Activated T-cell treated with anti-CD3 and anti-CD28 coated beads, Interleukin-2, amount 50 U/mL, for 48 hours (primary cell): ENCODE measurements at places on chromosomes 5 and 9.
A peak's percentile ranks its signal among the peaks of the same experiment; 100 is the strongest.

GRCh38 chr9:131481441-131482342 lies 21.0 kb upstream of the POMT1 start:
- DNase-seq: no peak

- DNase-seq: no peak
These were observed 32.1 kb upstream of the SARDH start for GRCh38 chr9:133770076-133770777.

GRCh38 chr9:109918339-109919163 lies 138.6 kb downstream of the PALM2AKAP2 start:
- DNase-seq: peak; percentile 69

DNA sequence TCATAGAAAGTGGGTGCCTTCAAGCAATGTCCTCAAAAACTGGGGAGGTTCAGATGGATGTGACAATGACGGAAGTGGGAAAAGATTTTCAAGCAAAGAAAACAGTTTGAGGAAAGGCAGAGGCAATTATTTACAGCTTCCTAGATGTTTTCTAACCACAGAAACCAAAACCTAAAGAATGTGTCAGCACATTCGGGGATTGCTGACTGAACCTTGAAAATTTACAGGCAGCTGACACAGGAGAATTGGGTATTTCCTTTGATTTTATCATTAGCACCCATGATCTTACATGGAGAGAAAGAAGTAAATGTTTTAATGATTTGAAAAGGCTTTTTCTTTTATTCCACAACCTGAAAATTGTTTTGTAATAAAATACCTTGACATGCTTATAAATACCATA lies 369.0 kb downstream of the ACTL7B start:
- no peak for DNase-seq

GRCh38 chr5:169088028-169088725 lies 212.8 kb downstream of the SLIT3 start:
- no peak for DNase-seq

DNA sequence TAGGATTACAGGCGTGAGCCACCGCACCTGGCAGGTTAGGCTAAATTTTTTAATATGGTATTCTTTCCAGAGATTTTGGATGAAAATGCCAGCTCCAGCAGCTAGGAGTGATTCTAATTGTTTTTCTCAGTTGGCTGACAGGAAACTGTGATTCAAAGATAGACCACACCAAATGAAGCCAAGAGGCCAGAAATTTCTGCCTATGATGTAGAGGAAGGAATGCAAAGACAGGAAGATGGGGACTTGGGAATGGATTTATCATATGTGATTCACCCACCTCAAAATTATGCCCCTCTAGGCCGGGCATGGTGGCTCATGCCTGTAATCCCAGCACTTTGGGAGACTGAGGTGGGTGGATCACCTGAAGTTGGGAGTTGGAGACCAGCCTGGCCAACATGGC lies 53.3 kb downstream of the UGCG start:
- no peak for DNase-seq

GRCh38 chr5:173762045-173762444 lies 126.1 kb upstream of the CPEB4 start:
- no peak for DNase-seq

- no peak for DNase-seq
These were observed 170.6 kb upstream of the RFX3 start for GRCh38 chr9:3696368-3696767.

- no peak for DNase-seq
These were observed 1.7 kb upstream of the OTULIN start for GRCh38 chr5:14662721-14663260.

DNA sequence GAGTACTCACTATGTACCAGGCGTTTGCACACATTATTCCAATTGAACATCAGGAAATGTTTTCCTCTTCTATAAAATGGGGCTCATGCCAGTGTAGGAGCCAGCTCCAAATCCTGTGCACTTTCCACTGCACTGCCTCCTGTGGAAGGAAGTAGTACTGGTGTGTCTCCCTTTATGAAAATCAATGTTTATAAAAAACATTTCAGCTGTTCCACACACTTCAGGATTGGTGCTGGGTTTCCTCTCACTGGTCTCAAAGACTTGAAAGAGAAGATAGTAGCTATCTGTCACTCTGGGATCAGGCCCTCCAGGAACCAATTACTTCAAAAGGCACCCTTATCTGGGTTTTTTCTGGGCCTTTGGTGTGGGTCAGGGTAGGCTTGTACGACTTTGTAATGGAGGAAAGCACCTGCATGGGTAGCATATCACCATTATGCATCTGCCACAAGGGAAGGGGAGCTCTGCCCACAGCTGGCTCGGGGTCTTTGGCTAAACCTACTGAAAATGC lies 32.5 kb downstream of the RAB14 start:
- DNase-seq: no peak

DNA sequence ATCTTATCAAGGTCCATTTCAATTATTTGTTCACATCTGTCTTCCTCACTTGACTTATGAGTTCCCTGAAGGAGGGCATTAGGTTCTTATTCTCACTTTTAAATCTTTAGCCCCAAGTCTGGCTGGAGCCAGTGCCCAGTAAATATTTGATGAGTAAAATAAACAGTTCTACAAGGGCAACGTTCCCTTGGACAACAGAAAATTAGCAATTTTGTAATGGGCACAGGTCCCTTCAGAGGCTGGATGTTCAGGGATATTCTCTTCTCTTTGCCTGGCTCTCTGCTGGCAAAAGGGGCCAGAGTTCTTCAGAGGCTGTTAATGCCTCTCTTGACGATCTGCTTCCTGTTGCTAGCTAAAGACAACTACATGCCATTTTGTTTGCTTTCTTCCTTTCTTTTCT lies 149.7 kb downstream of the SEMA6A start:
- DNase-seq: no peak

GRCh38 chr5:68086857-68087256 lies 128.7 kb upstream of the PIK3R1 start:
- no peak for DNase-seq

DNA sequence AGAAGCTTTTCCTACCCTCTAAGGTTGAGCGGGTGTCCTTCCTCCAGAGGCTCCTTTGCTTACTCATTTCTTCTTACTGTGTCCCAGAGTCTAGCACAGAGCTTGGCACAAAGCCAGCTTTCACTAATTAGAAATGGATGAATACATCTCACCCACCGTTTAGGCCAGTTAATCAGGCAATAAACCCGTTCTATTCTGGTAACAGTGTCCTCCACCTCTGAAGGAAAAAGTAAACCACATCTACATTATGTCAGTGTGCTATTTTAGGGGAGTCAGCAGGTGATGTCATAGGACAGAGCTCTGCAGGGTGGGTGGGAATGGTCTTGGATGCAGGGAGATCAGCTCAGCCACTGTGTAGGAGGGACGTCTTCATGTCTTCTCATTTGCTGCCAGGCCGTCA lies 109.2 kb downstream of the OSTF1 start:
- no peak for DNase-seq

DNA sequence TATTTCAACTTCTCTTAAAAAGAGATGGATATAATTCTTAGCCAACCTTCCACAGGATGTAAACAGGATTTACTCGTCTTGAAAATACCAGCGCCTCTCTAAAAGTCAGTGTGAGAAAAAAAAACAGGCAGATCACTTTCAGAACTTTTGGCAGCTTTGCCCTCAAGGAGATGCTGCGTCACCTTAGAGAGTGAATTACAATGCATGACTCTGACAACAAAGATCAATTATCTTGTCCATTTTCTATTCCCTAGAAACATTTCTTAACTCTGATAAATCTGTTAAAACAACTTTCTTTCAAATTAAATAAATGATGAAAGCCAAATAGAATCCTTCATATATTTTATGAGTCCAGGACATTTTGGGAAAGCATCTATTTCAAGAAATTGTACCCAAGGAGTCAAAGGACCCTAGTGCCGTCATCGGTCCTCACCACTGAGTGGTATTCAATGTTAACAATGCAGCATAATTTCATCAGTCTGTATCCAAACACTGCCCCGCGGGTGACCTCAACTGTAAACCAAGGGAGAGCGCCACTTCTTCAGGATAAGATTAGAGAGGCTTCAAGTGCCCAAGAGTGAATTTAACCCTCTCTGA lies 536.0 kb downstream of the PDE4D start:
- DNase-seq: no peak

GRCh38 chr9:95379630-95380029 lies 62.1 kb upstream of the FANCC start:
- DNase-seq: peak; percentile 21

DNA sequence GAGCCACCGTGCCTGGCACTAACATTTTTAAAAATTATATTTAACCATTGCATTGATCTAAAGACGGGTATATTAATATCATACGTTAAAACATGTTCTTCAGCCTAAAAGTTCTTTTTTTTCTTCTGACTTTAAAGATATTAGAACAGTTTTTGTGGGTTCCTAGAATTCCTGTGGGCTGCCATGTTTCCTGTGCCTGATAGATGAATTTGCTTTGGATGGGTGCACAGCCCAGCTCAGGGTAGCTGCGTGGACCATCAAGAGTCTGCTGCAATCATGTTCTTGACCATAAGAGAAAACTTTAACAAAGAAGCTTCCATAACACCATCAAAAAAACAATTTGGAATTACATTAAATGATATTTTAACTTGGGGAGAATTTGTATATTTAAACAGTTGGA lies 2.4 kb upstream of the LAMC3 start:
- no peak for DNase-seq

- DNase-seq: peak; percentile 67
These were observed 9.5 kb downstream of the IRF1 start for GRCh38 chr5:132480893-132481595.

GRCh38 chr9:37377688-37378612 lies 44.5 kb upstream of the GRHPR start:
- DNase-seq: no peak

GRCh38 chr5:40619421-40619820 lies 60.3 kb upstream of the PTGER4 start:
- no peak for DNase-seq

- DNase-seq: no peak
These were observed 75.1 kb upstream of the RGMB start for GRCh38 chr5:98698359-98698758.

- no peak for DNase-seq
These were observed 177.3 kb upstream of the SPEF2 start for GRCh38 chr5:35440409-35440808.

- no peak for DNase-seq
These were observed 38.3 kb upstream of the ZFYVE16 start for GRCh38 chr5:80369521-80369920.

GRCh38 chr9:86470326-86470725 lies 116.1 kb upstream of the TUT7 start:
- DNase-seq: no peak

GRCh38 chr9:4566806-4567205 lies 76.5 kb downstream of the SLC1A1 start:
- no peak for DNase-seq

DNA sequence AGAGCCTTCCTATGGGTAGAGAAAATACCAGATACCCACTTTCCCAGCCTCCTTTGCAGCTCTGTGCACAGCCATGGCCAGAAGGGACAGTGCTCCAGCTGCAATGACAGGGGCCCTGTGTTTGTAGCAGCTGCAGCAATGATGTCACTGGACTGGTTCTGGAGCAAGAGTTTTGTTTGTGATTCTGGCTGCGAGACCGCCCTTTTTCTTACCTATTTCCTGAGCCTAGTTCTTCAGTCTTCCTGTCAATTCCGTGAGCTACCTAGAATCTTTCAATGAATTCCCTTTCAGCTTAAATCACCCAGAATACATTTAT lies 10.0 kb upstream of the BOD1 start:
- no peak for DNase-seq

- peak; percentile 67 for DNase-seq
These were observed at the start of gene PTCH1 for GRCh38 chr9:95516734-95517558. TSS of gene PTCH1 (minus strand) at chr9:95516971.

GRCh38 chr5:96294884-96295202 lies 138.2 kb downstream of the PCSK1 start:
- no peak for DNase-seq

DNA sequence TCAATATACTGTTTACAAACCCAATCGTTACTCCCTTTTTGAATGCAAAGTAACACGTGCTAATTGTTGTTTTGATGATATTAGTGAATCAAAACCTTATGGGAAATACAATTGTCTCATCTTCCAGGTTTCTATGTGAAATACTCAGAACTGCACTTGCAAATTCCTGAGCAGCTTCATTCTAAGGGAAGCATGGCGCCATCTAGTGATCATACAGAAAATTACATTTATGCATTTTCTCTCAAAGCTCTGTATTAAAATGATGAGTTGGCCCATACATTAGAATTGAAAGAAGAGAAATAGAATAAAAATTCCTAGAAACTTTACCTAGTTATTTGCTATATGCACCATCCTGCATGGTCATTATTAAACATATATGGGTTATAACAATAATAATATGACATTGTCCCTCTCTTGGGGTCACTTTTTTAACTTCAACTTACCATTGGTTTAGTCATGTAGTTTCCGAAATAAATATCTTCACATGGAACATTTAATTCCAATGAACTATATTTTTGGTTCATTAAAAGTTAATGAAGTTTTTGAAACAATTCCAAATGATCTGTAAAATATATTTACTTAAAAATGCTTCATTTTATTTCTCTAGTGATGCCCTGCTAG lies 220.0 kb downstream of the PDE4D start:
- no peak for DNase-seq

DNA sequence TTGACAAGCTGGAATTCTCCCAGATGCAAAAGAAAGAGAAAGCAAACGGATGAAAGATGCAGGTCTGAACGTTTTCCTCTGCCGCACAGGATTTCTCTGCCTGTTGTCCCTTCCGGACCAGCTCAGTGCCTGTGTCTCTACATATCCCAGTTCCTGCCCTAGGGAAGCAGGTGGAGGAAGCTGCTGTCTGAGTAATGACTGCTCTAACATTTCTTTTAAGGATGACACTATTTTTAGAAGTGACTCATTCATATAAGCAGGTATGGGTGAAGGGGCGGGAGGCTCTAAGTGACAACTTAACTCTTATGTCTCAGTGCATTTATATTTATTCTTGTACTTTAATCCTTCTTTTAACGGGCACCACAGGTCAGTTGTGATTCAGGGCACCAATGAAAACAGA lies 128.8 kb downstream of the SLC24A2 start:
- DNase-seq: no peak

DNA sequence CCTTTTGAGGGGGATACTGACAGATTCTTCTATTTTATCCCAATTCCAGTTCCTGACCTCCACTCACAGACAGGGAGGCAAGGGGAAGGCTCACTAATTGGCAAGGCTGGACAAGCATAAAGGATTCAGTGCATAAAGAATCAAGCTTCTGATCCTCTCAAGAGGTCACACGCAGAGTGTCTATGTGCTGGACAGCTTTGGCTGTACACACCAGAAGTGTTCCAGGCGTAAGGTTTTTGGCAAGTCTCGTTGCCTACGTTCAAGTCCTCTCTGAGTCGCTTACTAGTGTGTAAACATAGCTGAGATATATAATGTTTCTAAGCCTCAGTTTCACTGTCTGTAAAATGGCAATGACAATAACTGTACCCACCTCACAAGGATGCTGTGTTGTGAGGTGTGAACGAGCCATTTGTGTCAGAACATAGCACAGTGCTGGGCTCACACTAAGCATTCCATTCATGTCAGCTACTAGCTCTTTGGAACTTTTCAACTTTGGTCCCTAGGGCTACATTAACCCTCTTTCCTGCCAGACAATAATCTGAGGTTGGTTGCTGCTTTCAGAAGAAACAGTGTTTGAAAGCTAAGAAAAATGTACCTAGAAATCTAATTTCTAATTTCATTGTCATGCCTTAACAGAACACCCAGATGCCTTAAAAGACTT lies 52.1 kb downstream of the PALM2AKAP2 start:
- DNase-seq: no peak
